Activated T-helper 1 cell treated with anti-CD3 and anti-CD28 coated beads, Interleukin-2, amount 50 U/mL, for 16 hours (primary cell): ENCODE measurements at places on chromosomes 6 and 20.

GRCh38 chr6:80143419-80143937 lies 37.0 kb downstream of the BCKDHB start:
- no peak for DNase-seq

GRCh38 chr6:16090920-16091319 lies 38.0 kb upstream of the MYLIP start:
- DNase-seq: no peak

GRCh38 chr6:5521322-5521721 lies 260.0 kb downstream of the FARS2 start:
- no peak for DNase-seq

DNA sequence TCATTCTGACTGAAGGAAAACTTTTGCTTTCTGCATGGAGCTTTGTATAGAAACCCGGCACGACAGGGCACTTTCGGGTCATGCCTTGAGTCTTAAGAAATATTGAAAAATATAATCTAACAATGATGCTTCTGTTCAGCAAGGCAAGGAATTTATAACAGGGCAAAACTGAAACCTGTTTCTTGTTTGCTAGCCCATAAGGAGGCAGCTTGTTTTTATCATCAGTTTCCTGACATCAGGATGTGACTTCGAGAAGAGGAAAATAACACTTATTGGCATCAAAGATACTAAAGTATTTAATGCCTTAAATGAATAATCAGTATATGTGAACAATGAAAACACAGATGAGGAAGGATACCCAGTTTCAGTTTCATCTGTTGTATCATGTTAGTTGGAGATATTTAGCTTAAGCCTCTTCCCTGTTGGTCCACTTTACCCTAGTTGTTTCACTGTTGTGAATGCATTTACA lies 146.5 kb downstream of the CDKAL1 start:
- no peak for DNase-seq

- no peak for DNase-seq
These were observed 6.4 kb upstream of the PDYN start for GRCh38 chr20:2000285-2000684.

- no peak for DNase-seq
These were observed 20.1 kb upstream of the GCM1 start for GRCh38 chr6:53168516-53169267.

- DNase-seq: no peak
These were observed 20.4 kb downstream of the PREP start for GRCh38 chr6:105382496-105382895.
